ENCODE measurements at places on chromosomes 3 and 15.

DNA sequence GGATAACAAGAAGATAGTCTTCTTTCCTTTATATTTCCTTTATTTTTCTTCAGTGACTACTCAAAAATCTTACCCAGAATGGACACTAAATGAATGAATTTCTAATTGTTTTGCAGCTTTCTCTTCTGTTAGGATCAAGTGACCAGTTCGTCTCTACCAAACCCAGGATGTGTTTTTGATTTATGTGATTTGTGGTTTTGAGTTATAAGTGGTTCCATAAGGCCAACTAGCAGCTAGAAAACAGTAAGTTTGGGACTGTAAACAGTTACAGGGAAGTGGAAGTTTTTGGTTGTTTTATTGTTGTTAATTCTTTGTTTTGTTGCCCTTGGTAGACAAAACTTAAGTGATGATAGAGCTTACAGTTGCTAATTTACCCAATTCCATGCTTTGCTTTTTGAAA is 456.5 kb downstream of the IL5RA start:
- no peak for DNase-seq

GRCh38 chr3:13827256-13827655 is 52.6 kb downstream of the WNT7A start:
- no peak for DNase-seq

DNA sequence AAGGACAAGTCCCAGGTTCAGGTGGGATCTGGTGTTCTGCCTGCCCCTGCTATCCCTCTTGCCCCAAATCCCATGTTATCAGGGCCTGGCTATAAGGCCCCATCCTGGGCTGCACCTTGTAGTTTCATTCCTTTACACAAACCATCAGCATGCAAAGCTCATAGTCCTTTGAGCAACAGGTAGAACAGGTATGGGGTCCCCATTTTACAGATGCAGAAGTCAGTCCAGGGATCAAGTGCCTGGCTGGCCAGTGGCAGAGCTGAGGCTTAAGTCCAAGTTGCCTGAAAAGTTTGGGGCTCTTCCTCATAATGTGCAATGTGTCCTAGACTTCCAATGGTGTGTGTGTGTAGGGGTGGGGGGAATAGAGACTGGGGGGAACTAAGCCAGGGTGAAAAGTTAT is 11.9 kb downstream of the RBPMS2 start:
- no peak for DNase-seq

- DNase-seq: no peak
Measured at GRCh38 chr3:125116311-125117080, 60.7 kb upstream of the HEG1 start.

DNA sequence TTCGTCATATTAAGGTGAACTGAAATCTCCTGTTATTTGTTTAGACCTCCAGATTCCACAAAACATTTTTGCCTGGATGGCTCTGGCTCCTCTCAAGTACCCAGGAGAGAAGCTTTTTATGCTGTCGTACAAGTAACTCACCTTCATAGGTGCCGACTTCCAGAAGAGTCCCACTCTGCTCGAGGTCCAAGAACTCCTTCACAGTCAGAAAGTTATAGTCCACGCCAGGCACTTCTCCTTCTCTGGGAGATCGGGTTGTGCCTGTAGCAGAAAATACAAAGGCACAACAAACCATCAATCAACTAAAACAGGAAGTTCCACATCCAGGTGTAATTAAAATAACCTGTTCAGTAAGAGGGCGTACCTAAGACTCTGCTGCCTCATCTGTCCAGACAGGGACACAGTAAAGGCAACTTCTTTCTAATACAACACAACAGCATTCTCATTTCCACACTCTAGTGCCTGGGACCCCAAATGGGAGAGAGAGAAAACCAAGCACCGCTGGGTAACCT is 545.3 kb downstream of the MAGI1 start:
- no peak for DNase-seq

DNA sequence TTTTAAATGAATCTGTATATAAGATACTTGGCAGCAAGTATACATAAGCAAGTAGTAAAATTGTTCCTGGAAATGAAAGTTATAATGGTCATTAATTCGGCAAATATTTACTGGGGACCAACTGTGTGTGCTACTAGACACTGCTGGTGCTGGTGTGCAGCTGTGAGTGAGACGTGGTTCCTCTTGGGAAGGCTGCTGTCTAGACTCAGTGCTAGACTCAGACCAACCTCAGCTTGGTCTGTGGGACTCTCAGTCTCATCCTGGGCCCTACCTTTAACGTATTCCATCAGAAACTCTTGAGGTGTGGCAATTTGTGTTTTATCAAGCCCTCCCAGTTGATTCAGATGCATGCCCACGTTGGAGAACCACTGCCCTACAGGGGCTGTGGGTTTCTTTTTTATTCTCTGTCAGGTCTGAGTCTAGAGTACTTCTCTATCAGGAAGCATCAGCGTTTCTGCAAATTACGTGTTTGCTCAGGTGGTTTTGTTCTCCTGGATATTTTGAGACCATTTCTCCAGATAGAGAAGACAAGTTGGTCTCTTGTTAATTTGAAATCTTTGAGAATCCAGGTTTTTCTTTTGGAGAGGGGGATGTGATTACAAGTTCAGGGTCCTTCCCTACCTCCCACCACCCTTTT is 6.8 kb downstream of the TLNRD1 start:
- no peak for DNase-seq

DNA sequence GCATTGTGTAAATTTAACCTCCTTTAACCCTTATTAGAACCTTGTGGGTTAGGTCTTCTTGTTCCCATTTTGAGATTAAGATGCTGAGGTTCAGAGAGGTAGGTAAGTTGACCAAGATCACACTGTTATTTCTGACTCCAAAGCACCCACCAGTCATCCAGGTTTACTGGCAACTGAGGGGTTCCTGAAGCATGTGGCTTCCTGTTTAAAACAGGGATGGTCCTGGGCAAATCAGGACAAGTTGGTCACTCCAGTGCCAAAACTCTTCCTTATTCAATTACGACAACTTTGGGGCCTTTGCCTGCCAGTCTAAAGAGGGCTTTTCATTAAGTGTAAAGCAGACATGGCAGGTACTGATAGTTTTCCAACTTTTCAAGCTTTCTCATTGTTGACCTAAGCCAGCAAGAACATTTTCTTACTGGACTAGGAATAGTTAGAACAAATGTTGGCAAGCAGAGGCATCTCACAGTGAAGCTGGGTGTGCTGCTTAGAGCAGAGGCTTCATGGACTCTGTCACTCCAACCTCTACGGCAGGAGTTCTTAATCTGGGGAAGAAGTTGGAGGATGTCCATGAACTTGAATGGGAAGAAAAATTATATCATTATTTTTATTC is 149.4 kb upstream of the ADAMTS9 start:
- DNase-seq: no peak

DNA sequence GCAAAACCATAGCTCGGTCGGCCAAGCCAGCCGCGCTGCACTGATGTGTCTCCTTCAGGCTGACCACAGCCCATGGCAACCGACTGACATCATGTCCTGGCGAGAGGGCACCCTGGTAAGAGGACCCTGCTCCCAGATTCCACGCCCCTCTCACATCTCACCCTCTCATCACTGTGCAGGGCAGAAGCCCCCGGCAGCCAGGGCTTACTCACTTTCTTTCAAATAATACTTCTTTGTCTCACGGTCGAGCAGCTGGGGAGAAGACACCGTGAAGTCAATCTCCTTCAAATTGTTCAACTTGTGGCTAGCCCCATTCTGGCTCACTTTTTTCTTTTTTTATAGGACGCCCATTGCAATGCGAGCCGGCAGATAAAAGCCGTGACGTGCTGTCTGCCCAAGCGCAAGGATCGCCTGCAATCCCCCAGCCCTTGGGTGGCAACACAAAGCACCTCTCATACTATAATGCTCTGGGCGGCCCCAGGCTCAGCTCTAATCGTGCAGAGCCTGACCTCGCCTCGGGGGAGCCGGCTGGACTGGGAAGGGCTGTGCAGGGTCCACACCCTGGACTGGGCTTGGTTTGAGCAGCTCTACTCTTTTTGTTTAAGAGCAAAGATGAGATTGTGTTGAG is 33.6 kb downstream of the VGLL4 start:
- no peak for DNase-seq

DNA sequence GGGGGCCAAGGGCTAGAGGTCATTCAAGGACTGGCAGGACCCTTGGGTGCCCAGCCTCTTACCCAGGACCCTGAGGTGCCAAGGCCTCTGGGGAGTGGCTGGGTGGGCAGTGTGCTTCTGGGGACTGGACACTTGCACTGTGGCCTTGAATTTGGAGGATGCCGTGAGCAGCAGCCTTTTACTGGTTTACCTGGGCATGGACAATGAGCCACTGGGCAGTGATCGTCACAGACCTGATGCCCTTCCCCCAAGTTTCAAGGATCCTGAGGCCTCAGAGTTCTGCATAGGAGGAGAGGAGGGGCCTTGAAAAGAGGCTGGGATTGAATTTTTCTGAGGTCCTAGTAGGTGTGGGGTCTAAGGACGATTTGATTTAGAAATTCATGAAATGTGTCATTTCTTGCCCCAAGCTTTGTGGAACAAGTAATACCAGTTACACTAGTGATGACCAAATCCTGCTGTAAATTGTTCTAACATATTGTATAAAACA is 146.1 kb upstream of the TPM1 start:
- DNase-seq: no peak

DNA sequence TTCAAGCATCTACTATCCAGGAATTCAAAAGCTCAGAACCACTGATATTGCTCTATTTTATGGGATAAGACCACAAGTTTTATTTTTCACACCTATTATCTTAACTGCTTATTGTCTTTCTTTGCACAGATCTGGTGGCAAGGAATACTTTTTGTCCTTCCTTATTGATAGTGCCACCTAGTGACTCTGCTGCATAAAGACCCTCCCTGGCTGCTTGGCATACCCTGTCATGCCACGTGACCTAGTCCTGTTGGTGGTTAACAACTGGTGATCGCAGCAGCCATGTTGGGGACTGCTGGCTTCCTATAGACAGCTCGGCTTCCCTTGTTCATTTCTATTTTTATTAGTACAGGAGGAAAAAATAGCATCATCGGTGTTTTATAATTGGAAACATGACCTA is 236.3 kb downstream of the MEX3B start:
- DNase-seq: peak; percentile 18

DNA sequence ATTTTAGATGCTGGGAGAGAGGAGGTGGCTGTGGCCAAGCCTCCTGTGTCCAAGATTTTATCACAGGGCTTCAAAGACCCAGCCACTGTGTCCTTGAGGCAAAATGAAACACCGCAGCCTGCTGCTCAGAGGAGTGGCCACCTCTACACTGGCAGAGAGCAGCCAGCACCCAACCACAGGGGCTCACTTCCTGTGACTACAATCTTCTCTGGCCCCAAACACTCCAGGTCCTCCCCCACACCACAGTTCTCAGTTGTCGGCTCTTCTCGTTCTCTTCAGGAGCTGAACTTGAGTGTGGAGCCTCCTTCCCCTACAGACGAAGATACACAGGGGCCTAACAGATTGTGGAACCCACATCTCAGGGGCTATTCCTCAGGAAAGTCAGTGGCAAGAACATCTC is 45.6 kb downstream of the CDAN1 start:
- peak; percentile 34 for DNase-seq

GRCh38 chr15:66287461-66288057 is 5.8 kb upstream of the DIS3L start:
- DNase-seq: no peak

DNA sequence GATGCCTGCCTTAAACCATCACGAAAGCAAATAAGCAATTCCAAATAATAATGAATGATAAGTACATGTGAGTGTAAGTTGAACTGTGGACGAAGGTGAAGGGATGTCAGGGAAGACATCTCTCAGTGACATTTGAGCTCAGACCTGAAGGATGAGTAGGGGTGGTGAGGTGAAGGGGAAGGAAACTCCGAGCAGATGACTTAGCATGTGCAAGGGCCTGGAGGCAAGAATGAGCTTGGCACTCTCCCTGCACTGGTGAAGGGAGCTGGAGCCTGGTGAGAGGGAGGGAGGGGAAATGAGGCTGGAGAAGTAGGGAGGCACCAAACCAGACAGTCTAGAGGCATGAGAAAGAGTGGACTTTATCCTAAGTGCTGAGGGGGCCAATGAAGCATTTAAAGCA is 84.3 kb downstream of the MTHFS start:
- no peak for DNase-seq

GRCh38 chr3:26106228-26106627 is 316.3 kb downstream of the OXSM start:
- DNase-seq: no peak

Data from activated CD4-positive, alpha-beta T cell treated with anti-CD3 and anti-CD28 coated beads, Interleukin-2, amount 50 U/mL, for 16 hours (primary cell).